NCI-H2107 (cell line): ENCODE measurements at places on chromosomes 6 and 20.

DNA sequence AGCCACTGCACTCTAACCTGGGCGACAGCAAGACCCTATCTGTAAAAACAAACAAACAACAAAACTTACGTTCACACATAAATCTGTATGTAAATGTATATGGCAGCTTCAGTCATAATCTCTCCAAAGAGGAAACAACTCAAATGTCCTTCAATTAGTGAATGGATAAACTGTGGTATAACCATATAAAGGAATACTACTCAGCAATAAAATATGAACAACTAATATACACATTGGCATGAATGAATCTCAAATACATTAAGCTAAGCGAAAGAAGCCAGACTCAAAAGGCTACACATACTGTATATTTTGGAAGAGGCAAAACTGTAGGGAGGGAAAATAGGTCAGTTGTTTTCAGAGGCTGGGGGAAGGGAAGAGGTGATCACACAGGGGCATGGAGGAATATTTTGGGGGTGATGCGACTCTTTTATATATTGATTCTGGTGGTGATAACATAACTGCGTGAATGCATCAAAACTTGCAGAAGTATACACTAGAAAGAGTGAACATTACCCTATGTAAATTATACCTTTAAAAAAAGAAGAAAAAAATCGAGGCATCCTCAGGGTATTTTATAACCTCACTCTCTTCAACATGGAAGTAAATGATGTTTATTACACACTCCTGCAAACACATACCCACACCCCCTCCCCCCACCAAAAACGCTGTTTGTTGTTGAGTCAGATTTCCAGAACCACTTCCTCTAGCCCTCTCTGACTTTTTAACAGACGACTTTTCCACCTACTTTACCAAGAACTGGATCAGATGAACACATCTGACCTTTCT is 115.2 kb upstream of the RNF24 start:
- no peak for DNase-seq

DNA sequence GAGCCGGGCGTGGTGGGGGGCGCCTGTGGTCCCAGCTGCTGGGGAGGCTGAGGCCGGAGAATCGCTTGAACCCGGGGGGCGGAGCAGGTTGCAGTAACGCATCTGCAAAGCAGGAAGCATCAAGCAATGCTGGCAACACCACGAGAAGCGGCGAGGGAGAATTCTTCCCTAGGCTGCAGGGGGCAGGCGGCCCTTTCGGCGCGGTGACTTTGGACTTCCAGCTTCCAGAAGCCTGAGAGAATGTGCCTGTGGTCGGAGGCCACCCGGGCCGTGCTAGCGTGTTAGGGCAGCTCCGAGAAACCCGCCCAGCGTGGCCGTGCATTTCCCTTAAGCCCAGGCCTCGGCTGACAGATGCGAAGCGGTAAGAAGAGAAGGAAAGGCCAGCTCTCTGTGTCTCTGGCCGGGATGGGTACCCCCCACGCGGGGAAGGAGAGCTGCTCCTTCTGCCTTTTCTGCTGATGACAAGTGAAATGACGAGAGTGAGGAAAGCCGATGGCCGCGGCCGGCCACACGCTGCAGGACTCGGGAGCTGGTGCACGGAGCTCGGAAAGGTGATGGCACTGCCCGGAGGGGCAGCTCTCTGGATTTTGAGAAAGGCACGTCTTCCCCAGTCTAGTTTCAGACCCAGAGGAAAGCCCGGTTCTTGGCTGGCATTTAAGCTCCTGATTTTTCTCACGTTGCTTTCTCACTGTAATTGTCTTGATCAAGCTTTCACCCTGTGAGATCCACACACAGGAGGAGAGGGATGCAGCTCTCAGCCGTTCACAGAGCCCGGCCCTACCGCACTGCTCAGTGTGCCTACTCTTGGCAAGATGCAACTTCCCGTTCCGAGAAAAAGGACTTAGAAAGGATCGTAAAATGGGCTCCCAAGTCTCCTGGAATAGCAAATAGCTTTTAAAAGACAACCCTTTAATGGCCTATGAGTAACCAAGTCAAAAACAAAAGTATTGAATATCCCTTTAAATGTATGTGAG is 68.3 kb upstream of the EXOC2 start:
- DNase-seq, result no peak

DNA sequence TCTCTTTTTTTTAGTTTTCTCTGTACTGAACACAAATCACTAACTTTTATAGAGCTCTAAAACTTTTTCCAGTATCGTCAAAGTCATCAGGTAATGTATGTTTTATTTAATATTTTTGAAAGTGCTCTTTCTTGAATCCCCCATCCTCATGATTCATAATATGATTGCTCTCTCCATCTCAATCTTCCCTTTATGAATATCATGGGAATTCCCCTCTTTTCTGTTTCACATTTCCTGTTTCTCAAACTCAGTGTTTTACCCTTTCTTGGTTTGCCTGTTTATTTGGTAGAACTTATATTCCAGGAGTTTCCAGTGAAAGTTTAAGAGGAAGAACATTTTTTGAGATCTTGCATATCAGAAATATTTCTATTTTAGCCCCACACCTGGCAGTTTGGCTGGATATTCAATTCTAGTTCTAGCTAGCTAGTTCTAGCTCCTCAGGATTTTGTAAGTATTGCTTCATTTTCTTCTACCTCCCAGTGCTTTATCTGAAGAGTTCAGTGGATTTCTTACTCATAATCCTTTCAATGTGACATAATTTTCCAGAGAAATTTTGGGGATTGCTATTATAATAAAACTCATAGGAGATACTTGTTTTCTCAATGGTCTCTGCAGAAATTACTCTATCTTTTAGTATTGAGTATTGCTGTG is 6.1 kb upstream of the C6orf58 start:
- no peak for DNase-seq

DNA sequence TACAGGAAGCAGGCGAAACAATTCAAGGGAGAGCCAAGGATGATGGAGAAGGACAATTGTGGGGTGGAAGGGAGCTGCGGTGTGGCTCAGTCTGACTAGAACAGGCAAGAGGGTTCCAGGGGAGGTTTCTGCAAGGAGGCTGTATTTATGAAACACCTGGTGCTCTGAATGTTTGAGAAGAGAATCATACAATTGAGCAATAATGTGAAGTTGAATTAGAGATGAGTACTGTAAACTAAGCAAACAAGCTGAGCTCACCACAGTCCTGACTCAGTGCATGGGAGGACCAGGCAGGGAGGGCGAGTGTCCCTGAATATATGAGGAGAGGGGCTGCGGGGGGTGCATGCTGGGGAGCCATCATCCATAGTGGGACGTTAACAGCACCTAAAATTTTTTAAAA is 279.7 kb downstream of the KIF16B start:
- no peak for DNase-seq

DNA sequence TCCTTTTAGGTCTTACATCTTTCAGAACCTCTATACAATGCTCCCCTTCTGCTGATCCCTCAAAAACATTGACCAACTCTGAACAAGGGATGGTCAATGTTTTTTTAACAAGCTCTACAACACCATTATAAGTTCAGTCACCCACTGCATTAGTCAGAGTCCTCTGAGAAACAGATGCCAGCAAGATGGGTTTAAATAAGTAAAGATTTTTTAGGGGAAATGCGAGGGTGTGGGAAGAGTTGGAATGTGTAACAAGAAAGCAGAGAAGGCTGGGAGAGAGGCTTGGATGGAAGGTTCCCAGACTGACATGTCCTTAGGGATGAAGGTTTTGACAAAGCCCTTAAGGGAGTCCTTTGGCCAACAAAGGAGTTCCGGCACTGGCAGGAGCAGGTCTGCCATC is 478.3 kb downstream of the FRK start:
- no peak for DNase-seq

- no peak for DNase-seq
Observed at GRCh38 chr6:11396860-11397259, 140.7 kb upstream of the TMEM170B start.

- no peak for DNase-seq
Observed at GRCh38 chr20:34974246-34974645, 18.6 kb downstream of the MYH7B start.

DNA sequence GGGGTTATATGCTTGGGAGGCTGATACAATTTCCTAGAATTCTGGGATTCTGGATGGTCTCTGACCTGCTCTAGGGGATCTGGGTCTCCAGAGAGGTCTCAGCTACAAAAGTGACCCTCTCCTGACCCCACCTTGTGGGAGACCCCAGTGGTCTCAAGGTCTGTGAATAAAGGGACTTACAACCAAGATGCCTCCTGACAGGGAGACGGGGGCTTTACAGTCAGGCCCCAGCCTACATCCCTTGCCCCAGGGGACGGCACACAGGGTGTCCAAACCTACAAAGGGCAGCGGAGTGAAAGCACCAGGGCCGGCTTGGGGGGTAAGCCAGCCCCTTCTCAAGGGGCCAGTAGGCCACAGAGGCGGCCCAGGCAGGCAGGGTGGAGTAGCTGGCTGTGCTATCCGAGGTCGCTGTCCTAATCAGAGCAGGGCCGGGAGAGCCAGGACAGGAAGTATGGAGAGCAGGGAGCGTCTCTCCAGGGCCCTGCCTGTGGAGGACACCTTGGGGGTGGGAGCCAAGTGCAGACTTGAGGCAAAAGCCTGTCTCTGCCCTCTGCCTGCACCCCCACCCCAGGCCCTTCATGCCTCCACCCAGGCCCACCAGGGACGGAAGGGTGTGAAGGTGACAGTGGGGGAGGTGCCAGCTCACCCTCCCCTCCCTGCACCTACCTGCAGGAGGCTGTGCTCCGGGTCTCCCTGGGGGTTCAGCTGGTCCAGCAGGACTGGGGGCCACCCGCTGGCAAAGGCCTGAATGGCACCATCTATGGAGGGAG is 3.5 kb downstream of the GFRA4 start:
- no peak for DNase-seq

DNA sequence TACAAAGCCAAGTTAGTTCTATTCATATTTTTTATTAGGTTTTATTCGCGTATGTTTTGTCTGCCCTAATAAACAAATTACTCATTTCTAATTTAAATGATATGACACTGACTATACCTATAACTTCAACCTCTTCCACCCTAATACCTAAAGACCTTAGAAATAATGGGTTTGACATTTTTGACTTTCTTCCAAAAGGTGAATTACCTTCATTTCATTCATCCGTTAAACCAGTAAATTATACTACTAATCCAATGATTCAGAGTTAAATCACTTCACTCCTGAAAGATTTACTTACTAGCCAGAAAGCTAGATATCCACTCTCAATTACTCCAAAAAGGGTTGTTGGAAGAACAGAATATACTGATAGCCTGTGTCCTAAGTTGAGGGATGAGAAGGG is 5.2 kb downstream of the MRPS10 start:
- no peak for DNase-seq

DNA sequence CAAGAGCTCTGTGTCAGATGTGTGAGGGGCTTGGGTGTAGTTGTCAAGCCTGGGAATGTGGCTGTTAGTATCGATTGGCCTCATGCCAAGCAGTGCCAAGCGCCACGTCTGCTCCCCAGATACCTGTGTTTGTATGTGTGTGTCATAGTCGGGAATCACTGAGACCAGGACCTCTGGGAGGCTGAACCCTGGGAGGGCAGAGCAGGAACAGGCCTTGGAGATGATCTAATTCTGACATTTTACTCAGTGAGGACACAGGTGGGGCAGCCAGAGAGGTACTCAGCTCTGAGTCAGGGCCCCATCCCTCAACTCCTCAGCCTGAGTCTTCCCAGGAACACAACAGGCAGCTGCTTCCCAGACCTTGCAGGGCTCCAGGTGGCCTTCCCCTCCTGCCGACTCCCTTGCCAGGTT is 51.2 kb upstream of the FANCE start:
- DNase-seq, result no peak

GRCh38 chr20:49237531-49237930 is 18.3 kb downstream of the DDX27 start:
- DNase-seq, result no peak
